ENCODE measurements at places on chromosomes 7 and 10. TPM values are rescaled to one million over a fixed set of nuclear protein-coding genes. Genes with fewer than 3 reads are reported as not detected.

- DNase-seq: no peak
Measured at GRCh38 chr10:3025026-3025683, 42.2 kb upstream of the PFKP start.

GRCh38 chr7:150471886-150472285 lies 21.5 kb downstream of the GIMAP8 start:
- DNase-seq: no peak

GRCh38 chr10:6838118-6838517 lies 258.0 kb upstream of the PRKCQ start:
- DNase-seq: no peak

Gene FEZF1
- not detected for total RNA-seq

Gene RAPGEF5
- 226 TPM for total RNA-seq

DNA sequence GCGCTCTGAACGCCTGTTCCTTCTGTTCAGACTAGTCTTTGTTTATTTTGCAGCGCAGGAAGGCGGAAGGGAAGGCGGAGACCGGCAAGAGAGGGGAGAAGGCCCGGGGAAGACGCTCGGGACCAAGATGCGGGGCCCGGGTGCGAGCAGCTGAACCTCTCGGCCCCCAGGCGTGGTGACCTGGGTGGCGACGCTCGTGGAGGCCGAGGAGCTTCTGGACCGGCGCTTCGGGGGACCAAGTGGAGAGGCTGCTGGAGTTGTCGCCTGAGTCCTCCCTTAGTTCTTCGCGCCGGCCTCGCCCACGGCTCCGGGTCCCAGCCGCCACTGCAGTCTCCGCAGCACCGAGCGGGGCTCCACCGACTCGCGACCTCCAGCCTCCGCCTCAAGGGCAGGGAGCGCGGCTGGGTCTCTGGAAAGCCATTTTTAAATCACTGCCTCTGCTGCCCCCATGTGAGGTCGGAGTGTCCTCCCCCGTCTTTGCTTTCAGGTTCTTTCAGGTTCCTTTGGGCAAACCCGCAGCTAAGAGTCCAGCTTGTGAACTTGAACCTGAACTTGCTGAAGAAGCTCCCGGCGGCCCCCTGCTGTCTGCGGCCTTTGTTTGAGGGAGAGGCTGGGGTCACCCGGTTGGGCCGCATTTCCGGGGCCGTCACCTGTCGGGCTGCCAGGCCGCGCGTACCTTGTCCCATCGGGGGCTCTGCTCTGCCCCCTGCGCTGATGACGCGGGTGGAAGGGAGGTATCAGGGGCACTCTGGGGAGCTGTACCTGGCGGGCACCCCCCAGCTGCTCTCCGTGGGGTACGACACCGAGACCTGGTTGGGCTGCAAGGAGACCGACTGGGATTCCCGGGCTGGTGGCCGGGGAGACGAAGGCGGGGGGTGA lies 136.0 kb downstream of the KIF20B start:
- peak; percentile 48 for DNase-seq

Gene CALHM1
- total RNA-seq: 3.3 TPM

Gene PDE1C
- 59.9 TPM for total RNA-seq

- DNase-seq: no peak
Measured at GRCh38 chr7:152862006-152862405, 102.5 kb downstream of the ACTR3B start.

Gene UCMA
- not detected for total RNA-seq

DNA sequence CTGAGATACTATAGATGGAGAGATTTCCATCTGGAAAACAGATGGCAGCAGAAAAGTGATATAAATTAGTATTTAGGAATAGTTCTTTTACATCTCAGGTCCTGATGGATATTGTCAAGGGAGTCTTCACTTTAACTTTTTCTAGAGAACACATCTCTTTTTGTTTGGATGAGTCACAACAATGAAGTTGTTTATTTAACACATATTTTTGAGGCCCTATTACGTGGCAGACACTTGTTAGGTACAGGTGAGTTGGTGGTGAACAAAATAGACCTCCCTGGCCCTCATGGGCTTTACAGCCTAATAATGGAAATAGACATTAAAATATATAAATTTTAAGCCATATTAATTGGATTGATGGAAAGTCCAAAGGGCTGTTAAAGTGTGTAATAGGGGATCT lies 168.3 kb downstream of the VTI1A start:
- DNase-seq: no peak

Gene COL28A1
- total RNA-seq: 6.0 TPM

DNA sequence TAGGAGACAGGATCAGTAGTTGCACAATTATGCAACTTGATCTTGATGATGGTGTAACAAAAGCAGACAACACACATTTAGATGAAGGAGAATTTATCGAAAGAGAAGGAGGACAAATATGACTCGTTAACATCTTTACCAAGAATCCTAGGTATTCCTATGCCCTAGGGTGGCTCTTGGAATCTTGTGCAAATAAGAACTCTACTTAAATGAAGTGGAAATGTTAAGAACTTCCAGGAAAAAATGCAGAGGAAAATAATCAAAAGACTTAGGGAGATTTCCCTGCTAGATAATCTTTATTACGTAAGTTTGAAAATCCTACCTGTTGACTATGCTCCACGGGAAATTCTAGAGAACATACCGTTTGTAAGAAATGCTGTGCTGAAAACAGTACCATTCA lies 485.4 kb downstream of the POM121L12 start:
- no peak for DNase-seq

DNA sequence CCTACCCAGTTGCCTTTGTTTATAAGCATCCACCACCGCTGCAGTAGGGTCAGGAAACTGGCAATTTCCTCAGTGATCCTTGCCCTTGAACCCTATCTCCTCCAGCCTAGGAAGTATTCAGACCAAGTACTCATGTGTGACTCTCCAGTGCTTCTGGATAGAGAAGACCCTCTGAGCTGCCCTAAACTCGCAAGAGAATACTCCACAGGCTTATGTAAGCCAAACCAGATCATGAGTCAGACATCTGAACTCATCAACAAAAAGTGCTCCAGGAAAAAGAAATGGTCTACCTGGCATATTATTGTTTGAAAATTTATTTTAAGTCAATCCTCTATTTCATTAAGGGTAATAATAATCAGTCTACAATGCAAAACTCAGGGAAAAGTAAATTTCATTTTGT lies 101.3 kb downstream of the KAT6B start:
- DNase-seq: no peak

Gene SOSTDC1
- total RNA-seq: 3.1 TPM

- no peak for DNase-seq
Measured at GRCh38 chr7:129256221-129256620, 31.4 kb downstream of the AHCYL2 start.

DNA sequence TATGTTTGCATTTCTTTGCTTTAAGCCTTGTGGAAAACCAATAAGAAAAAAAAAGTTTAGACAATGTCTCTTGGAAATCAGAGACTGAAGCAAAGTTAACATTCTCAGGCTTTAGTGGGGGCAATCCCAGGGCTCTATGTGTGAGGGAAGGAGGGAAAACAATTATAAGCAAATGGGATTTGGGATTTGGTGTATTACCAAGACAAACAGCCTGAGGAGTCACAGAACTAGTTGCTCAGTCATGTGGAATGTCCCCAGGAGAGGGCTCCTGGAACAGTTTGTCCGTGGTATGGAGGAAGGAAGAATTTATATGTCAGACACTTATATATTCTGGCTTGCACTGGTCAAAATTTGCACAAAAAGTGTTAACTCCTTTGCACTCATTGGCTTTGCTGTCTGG lies 562.9 kb upstream of the TPK1 start:
- DNase-seq: no peak

- DNase-seq: no peak
Measured at GRCh38 chr10:73251683-73252444, 580 bp downstream of the MRPS16 start.

Gene RSBN1L
- 27.8 TPM for total RNA-seq

- no peak for DNase-seq
Measured at GRCh38 chr10:103175580-103176285, 17.3 kb downstream of the NT5C2 start.

Gene TRPV5
- 0.47 TPM for total RNA-seq

DNA sequence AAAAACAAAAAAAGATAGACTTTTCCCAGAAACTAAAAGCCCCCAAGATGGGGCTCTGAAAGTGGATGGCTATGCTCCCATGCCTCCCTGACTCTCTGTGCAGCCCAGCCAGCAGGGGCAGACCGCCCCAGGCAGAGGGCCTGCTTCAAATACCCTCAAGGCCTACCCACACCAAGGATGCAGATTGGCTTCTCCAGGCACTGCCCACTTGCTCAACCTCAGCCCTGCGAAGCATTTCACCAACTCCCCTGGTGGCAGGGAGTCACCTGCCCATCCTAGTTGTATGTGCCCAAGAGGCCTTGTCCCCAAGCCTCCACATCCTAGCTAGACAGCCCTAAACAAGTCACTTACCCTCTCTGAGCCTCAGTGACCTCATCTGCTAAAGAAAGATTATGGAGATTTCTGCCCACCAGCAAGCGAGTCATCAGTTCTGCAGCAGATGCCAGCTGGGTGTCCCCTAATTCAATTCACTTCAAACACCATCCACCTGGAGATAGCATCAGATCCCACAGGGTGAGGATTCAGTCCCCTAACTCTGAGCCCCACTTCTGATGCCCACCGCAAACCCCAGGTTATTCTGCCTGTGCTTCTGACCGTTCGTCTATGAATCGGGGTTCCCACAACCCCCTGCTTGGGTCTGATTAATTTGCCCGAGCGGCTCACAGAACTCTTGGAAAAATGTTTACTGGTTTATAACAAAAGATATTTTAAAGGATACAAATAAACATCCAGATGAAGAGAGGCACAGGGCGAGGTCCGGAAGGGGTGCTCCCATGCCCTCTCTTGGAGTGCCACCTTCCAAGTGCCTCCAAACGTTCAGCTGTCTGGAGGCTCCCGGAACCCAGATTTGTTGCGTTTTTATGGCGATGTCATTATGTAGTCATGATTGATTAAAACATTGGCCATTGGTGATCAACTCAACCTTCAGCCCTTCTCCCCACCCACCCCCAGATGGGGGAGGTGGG lies 18.6 kb upstream of the ZMIZ1 start:
- no peak for DNase-seq

Gene NPFFR1
- 1.0 TPM for total RNA-seq

DNA sequence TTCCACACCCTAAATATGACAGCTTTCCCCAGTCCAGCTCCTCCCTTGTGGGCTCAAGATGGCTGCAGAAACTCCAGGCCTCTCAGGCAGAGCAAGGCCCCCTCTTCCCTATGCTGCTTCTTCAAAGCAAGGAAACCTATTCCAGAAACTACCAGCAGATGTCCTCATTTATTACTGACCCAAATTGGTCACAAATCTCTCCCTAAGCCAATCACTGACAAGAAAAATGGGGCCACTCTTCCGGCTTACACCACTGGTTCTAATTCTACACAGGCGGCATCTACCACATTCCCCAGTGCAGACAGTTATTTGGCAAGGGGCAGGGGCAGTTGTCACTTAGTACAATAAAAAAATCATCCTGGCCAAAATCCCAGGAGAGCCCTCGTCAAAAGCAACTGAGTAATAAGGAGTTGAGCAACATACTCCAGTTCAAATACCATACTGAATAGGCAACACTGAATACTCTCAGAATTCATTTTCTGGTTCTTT lies 150.4 kb downstream of the SFMBT2 start:
- DNase-seq: no peak

DNA sequence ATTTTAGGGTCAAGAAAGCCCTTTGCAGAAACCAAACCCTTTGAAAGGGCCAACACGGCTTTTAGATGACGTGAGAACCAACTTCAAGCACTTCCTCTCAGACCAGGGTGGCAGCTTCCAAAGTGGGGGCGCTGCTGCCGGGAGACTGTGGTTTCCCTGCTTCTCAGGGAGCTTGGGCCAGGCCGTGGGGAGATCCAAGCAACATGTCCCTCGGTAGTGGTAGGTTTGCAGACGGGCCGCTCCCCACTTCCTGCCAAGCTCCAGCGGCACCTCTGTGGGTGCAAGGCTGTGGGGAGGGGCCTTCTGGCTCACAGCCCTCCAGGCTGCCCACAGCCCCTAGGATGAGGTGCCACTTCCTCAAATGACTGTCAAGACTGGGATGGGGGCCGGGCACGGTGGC lies 132.4 kb downstream of the FAM53B start:
- no peak for DNase-seq
